ENCODE measurements at places on chromosomes 7 and 10. TPM values are rescaled to one million over a fixed set of nuclear protein-coding genes. Genes with fewer than 3 reads are reported as not detected.

The AKR1C8 gene
- 0.86 TPM for total RNA-seq

DNA sequence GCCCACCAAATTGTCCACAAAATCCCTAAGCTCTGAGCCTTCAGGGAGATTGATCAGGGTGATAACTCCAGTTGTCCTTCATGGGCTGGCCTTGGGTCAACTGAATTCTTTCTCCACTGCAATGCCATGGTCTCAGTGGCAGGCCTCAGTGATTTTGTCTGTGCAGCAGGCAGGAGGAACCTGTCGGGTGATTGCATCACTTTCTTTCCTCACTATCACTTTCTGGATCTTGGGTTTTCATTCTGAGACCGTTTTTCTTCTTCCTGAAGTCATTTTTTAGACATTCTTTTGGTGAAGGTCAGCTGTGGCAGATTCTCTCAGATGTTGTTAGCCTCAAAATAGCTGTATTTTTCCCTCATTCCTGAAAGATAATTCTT, 28.8 kb upstream of the LCOR start:
- no peak for DNase-seq

GRCh38 chr10:116154651-116155050, 118.4 kb downstream of the GFRA1 start:
- no peak for DNase-seq

The RNF32 gene
- total RNA-seq = 0.38 TPM

The ABLIM1 gene
- total RNA-seq = 473 TPM

DNA sequence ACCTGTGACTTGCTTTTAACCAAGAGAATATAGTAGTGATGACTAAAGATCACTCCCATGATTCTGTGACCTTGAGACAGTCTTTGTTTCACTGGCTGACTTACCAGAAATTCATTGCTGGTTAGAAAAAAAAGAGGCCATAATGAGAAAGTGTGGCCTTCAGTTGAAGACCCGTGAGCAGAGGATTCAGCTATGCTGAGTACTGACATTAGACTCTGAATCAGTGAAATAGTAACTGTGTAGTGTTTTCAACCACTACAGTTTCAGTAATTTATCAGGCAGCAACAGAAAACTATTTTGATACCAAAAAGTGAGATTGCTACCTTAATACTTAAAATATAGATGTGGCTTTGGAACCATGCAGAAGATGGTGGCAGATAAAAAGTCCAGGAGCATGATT, 298.0 kb upstream of the KCND2 start:
- no peak for DNase-seq

The XRCC2 gene
- 0.24 TPM for total RNA-seq

- no peak for DNase-seq
Observed at GRCh38 chr10:112959207-112959838, 9.3 kb downstream of the TCF7L2 start.

The AMZ1 gene
- total RNA-seq = 0.08 TPM

The ALOX5 gene
- 4.9 TPM for total RNA-seq

DNA sequence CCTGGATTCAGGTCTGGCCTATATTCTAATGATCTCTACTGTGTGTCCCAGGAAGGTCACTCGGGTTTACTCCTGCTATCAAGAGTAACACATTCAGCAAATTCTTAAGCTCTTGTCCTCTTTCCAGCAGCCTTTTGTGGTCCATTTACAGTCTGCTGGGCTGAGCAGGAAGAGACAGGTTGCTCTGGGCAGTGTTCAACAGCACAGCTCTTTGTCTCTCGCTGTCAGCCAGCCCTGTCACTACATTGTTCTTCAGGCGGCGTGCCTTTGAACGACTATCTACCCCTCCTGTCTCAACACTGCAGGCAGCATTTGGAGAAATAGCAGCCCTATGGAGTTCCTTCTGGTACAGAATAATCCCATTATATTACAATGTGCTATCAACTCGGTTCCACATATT, 192.2 kb upstream of the TBX20 start:
- DNase-seq = no peak

The SPDYE2 gene
- total RNA-seq = not detected

The ZRANB1 gene
- total RNA-seq = 25.7 TPM

GRCh38 chr10:1094112-1095057, 38.2 kb downstream of the WDR37 start:
- DNase-seq = no peak

DNA sequence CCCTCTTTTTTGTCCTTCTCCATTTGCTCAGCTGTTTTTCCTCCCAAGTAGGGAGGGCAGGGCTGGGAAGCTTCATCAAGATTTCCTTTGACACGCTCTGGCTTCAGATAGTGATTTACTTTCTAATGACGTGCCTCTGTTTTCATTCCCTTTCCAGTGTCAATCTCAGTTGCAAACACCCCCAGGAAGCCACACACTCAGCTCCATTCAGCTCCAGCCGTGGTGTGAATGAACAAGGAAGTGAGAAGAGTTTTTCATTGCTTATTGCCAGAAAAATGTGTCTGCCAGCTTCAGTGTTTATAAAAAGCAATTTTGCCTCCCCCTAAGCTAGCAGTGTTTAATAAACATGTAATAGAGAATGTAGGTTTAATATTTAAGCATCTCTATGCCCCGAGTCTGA, 108.7 kb upstream of the DPP6 start:
- no peak for DNase-seq

- peak; percentile 91 for DNase-seq
Observed at GRCh38 chr10:71232089-71232998, 20.0 kb downstream of the UNC5B start.

The GNAI1 gene
- total RNA-seq = 11.3 TPM

The PTF1A gene
- total RNA-seq = not detected

- no peak for DNase-seq
Observed at GRCh38 chr10:43680035-43680434, 31.4 kb upstream of the ZNF32 start.

DNA sequence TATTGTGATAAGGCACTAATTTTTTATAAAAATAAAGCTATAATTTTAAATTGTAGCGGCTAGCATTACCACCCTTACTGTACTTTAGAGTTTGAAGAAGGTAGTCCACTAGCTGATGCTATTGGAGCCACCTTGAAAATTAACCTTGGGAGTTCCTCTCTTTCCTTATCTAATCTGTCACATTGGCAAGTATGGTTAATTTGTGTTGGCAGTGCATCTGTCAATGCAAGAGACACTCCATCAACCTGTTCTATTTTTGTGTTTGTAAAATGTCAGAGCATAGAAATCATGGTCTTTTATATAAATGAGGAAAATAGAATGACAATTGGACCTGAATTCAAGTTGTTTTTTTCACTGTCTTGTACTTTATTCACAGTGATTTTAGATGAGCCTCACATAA, 20.5 kb downstream of the GLCCI1 start:
- DNase-seq = no peak

DNA sequence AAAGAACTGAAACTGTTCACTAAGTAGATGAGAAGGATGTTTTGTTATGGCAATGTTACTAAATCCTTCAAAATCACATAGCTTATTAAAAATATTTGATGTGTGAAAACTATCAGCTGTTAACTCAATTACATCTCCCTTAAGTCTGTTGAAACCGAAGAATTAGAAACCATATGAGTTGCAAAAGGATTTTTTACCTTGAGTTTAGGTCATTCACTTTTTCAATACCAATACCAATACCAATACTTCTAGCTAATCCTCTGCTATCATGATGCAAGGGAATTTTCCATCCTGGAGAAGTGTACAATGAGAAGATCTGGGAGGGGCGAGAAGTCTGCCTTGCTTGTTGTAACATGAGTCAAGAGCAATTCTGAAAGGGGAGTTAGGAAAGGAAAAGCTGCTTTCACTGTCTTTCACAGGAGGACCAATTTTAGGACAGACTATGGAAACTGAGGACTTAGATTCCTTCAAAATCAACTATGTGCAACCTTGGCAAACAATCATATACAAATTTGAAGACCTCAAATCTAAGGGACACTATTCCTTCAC, 199.7 kb downstream of the IMMP2L start:
- no peak for DNase-seq

DNA sequence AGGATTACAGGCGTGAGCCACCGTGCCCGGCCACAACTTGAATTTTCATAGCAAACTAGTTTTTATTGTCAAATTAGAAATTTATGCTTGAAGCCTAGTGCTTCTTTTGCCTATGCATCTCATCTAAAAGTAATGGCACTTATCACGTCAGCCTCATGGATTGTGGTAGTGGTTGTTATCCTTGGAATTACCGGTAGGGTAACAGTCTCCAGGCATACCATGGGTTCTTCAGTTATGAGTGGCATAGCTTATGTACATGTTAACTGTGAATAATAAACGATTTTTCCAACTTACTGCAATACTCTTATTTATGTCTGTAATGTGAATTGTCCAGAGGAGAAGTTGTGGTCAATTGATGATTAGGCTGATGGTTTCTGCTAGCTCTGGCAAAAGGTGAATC, 63.1 kb downstream of the BMPR1A start:
- DNase-seq = no peak

- no peak for DNase-seq
Observed at GRCh38 chr7:152016947-152017346, 8.5 kb upstream of the GALNT11 start.

GRCh38 chr7:120725376-120726039, 132.4 kb downstream of the TSPAN12 start:
- no peak for DNase-seq

The GCK gene
- 3.7 TPM for total RNA-seq

DNA sequence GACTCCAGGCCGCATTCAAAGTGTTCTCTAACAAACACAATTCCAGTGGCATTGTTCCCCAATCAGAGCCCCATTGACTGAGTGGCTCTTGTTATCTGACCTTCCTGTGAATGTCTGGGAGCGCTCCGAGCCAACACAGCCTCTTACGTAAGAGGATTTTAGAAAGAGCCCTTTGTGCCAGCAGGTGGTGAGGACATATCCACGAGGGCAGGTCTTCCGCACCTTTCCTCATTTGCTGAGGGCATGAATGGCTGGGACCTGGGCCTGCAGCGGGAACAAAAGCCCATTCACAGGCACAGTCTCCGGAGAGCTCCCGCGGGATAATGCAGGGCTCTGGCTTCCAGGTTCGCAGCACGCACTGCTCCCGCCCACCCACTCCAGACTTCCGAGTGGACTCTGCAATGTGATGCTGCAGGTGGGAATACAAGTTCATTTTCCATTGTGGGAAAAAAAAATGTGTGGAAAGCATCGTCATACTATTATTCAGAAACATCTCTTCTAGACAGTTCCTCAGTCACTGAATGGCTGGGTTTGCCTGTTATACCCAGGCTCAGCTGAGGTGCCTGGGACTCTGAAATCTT, 295.0 kb upstream of the IGFBP3 start:
- no peak for DNase-seq

The SPDYE8 gene
- total RNA-seq = not detected

Measured in cardiac septum (tissue), 1 donor.